ENCODE measurements at places on chromosomes 3 and 15.

GRCh38 chr3:62570888-62571287, 197.5 kb upstream of the FEZF2 start:
- DNase-seq, result no peak

DNA sequence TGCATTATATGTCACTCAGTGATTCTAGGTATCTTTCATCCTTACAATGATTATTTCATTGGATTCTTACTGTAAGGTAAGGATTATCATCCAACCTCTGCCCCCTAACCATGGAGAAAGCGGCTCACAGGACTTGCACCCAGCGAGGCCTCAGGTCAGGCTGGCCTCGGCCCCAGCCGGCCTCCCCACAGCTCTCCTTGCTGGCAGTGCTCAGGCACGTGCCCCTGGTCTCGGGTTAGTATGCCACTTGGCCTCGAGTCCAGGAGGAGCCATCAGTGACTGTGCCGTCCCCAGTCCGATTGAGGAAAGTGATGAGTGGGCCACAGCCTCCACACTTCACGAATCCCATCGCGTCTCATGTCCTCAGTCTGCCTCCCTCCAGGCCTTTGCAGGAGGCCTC, 35.7 kb upstream of the GABRG3 start:
- no peak for DNase-seq

DNA sequence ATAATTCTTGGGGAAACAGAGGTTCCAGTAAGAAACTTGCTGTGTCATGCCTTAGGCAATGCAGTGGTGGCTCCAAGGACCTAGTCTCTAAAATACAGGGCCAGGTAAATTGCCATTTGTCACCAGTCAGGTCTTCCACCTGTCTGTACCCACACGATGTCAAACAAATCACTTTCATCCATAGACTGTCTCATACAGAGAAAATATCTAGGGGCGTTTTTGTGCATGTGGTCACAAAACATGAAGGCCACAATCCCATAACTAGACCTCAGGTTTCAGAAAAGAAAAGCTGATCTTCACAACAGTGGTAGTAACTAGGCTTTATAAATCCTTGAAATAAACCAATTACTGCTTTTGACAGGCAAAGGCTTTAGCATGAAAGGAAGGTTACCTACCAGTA, 92.3 kb downstream of the SLC9A9 start:
- no peak for DNase-seq

DNA sequence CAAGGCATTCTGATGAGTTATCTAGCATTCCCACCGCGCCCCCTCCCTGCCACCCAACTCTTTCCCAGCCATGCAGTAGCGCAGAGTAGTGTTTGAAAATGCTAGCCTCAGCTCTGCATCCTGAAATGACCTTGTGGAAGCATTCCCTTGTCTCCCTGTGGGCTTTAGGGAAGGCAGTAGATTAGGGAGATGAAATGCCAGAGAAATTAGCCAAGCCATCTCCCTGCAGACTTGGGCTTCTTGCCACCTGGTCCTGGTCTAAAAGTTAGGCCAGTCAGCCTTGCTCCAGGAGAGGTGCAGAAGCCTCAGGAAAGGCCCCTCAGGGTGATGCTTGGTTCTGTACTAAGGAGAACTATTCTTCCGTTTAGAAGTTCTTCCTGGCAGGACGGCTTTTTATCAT, 231.2 kb downstream of the CACNA2D3 start:
- DNase-seq, result no peak

- no peak for DNase-seq
These were observed 168.8 kb downstream of the ECT2 start for GRCh38 chr3:172919297-172919683.

- no peak for DNase-seq
These were observed 108.8 kb downstream of the EPHB1 start for GRCh38 chr3:134903837-134904236.

DNA sequence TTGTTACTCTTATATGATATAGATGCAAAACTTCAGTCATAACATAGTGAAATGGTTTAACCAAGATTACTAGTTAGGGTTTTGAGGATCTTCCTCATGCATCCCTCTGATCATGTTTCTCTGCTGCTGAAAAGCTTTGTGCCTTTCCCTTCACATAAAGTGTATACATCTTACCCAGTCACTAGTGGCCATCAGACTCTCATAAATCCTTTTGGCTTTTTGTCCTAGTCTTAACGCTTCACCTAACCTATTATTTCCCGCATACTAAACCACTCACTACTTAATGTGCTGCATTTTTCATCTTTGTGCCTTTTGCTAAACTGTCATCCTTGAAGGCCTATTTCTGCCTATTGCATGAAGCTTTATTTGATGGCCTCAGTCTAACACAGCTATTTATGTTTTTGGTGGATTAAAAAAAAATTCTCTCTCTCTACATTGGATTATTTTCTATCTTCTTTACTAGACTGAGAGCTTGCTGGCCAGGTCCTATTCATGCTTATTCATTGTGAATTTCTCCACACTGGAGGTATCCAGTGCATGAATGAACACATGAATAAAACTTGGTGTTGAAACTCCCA, 717.6 kb upstream of the GOLIM4 start:
- DNase-seq, result no peak

DNA sequence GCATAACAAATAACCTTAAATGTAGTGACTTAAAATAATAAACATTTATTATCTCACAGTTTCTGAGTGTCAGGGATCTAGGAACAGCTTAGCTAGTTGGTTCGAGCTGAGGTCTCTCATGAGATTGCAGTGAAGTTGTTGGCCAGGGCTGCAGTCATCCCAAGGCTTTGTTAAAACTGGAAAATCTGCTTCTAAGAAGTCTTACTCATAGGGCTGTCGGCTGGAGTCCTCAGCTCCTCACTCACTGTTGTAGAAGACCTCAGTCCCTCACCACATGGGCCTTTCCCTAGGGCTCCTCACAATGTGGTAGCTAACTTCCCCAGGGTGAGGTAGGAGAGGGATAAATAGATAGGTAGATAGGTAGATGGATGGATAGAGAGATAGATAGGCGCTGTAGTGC, 20.8 kb upstream of the SLC7A14 start:
- DNase-seq, result no peak

GRCh38 chr3:97689962-97690361, 74.6 kb upstream of the ARL6 start:
- no peak for DNase-seq

DNA sequence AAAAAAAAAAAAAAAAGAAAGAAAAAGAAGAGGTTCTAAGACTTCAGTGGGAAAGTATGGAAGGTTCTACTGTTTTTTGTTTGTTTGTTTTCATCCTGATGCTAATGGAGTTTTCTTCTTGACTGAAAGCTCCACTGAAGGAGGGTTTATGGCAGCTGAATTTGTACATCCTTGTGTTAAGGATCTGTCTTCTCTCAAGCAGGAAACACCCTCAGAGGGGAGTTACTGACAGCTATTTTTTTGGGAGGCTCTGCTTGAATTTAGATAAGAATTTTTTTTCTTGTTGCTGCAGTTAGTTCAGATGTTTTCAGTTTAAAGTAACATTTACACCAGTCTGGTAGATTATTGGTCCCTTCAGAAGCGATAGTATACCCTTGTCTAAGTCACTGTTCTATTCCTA, 325.3 kb downstream of the ROBO2 start:
- no peak for DNase-seq

GRCh38 chr15:91942720-91943394, 89.3 kb downstream of the SLCO3A1 start:
- peak; percentile 15 for DNase-seq

- DNase-seq, result no peak
These were observed 13.4 kb downstream of the LRIG1 start for GRCh38 chr3:66487465-66487864.

DNA sequence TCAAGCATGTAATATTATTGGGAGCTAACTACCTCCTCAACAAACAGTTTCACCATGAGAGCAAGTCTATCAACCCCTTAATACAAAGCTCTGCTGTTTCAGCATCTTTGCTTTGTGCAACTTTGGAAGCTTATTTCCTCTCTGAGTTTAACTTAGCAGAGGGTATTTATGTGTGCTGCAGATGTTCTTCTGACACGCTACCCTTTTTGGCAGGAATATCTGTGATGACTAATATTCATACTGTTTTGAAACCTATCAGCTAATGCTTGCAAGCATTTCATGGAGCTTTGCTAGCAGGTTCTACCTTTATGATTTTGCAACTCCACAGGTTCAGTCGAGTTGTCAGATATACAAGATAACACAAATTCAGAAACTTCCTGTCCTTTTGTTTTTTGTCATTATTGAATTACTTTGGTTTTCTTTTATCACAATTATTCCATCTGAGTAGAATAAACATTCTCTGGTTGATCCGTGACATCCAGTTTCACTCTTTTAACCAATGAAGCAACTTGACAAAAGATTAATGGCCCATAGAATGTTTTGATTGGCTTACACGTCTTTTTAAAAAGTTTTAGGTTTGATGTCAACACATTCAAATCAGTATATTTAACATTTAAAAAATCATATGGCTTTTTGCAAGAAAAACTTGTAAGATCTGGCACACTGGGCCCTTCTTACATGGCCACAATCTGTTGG, 1.7 kb upstream of the SLC9A9 start:
- no peak for DNase-seq

- no peak for DNase-seq
These were observed 276.3 kb upstream of the ARRDC4 start for GRCh38 chr15:97684249-97684648.

GRCh38 chr3:149501524-149501923, 27.0 kb downstream of the TM4SF4 start:
- no peak for DNase-seq

GRCh38 chr15:67862750-67863441, 23.1 kb upstream of the RNU6-1 start:
- DNase-seq, result no peak

GRCh38 chr15:100125401-100126191, 216.2 kb downstream of the ADAMTS17 start:
- no peak for DNase-seq

GRCh38 chr3:143170676-143171075, 51.1 kb downstream of the CHST2 start:
- DNase-seq, result no peak

GRCh38 chr3:174156200-174156599, 702.9 kb upstream of the NAALADL2 start:
- no peak for DNase-seq

DNA sequence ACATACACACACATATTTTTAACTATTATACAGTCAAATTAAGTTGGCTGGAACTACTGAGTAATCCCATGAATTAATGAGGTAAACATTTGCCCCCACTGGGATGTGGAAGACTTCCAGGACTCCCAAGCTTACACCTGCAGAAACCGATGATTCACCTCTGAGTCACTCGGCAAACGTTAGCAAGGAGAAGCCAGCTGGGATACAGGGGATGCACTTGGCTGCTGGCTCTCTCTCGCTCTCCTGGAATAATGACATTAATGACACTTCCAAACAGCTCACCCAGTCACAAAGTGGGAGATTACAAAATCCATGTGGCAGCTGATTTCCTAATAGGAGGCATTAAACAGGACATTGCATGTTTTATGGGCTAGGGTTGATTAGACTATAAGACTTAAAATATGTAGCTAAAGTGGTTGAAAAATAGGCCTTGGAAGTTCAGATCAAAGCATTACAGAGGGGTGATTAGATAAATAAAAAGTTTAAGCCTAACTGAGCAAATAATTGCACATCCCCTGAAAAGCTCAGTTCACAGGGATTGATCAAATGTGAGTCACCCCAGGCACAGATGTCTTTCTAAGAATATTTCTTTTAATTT, 500.9 kb downstream of the SOX2 start:
- DNase-seq, result no peak

DNA sequence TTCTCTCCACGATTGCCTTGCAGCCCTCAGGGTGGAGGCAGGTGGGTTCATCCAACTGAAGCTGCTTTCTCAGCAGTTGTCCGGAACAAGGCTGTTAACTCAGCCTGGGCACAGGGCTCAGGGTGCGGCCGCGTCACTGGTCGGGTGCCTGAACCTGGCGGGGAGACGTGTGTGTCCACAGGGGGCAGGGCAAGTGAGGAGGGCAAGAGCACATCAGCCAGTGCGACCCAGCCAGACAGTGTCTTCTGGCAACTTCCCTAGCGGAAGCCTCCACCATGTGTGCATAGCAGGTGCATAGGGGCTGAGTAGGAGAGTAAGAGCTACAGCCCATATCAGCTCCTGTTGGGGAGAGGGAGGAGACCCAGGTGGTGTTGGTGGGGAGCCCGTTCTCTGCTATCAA, 150.4 kb upstream of the THRB start:
- no peak for DNase-seq

- DNase-seq, result no peak
These were observed 19.2 kb downstream of the CDIN1 start for GRCh38 chr15:36598529-36599177.

DNA sequence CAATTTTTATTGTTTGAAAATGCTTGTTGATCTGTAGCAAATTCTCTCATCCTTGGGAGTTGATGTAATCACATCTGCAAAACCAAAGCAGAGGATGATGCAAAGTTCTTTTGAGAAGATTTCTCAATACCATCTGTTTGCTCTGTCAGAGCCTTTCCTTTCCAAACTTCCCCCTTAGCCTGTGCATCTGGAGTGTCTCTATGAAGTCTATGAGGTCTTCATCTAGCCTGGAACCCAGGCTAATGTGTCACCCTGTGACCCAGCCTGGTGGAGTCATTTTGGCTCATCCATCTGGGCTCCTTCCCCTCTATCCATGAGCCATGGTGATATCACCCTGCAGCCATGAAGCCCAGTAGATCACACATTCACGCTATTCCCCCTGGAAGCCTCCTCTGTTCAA, 123.2 kb upstream of the SLC7A14 start:
- DNase-seq, result no peak

DNA sequence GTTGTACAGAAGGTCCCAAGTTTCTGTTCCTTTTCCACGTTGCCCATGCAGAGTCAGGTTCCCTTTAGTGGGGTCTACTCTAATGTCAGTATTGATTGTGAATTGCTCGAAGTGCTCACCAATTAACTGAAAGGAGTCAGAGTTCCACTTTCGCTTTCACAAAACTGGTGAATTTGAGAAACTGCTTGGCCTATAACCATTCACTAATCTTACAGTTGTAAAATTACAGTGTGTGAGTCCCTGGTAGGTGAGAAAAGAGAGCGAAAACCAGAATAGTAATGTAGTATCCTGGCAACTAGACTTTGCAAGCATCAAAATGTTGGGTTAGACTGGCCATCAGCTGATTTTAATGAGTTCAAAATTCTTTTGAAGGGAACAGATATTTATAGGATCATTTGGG, 237.5 kb upstream of the CHRM5 start:
- DNase-seq, result no peak

GRCh38 chr15:100438570-100438969, 90.2 kb downstream of the CERS3 start:
- no peak for DNase-seq

- no peak for DNase-seq
These were observed 47.4 kb downstream of the ZNF717 start for GRCh38 chr3:75737831-75738493.

DNA sequence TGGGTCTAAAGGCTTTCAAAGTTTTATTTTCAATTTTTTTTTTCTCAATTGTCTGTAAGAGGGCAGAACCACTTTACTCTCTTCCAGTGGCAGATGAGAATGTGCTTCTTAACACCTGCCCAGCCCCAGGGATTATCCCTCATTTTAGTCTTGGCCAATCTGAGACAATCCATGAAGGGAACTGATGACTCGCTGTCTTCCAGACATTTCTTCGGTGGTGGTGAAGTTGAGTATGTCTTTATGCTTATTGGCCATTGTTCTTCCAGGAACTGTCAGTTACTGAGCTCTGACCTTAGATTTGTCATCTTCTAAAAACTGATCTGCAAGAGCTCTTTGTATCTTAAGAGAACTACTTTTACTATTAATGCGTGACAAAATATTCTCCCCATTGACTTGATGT, 139.5 kb downstream of the TJP1 start:
- no peak for DNase-seq

All from activated effector memory CD4-positive, alpha-beta T cell treated with Interleukin-2 at 50 U/mL for 16 hours (primary cell).